ENCODE measurements at places on chromosomes 3 and 15.

DNA sequence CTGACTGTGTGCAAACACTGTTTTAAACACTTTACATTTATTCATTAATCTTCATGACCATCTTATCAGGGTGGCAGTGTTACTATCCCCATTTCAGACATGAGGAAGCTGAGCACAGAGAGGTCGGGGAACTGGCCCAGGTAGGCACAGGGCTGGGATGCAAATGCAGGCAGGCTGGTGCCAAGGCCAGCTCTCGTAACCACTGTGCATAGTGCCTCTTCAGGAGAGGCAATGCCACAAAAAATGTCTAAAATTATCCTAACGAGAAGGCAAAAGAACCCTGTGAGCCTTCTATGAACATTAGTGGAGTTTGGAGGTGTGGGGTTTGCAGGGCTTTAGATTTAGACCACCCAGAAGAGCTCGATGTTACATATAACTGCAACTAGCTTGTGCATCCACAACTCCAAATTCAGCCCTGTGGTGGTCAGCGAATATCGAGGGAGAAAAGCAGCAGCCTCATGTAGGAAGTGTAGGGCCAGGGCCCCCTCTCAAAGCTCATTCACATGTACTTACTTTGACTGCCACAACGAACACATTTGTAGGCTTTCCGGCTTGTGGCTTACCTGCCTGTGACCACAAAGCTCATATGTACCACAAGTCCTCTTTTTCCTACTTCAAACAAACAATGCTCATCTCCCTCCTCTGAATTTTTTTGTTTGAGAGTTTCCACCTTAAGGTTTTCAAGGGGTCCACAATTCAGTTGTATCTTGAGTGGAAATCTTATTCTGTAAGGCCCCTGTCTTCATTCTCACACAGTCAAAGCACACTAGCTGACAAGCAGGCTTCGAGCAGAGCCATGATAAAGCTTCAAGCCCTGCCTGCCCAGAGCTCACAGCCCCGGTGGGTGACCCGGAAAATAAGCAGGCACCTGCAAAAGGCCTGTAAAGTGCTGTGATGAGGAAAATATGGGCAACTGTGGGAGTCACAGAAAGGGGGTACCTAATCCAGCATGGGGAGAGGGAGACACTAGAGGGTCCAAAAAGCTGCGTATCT, 722.9 kb upstream of the CFAP20DC start:
- no peak for DNase-seq

DNA sequence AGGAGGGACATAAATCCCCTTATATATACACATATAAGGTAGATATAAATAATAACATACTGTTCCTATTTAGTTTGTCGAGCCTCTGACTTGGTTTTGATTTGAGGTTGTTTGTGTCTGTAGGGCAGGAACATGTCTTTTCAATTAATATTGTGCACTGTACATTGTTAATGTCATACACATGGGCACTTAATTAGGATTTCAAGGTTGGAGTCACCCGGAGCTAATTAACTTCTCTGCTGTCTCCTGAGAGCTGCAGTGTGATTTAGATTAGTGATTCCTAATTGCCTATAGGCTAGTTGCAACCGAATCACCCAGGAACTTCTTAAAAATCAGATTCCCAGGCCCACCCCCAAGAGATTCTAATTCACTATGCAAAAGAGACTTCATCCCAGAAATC, 50.4 kb upstream of the FILIP1L start:
- DNase-seq = no peak

DNA sequence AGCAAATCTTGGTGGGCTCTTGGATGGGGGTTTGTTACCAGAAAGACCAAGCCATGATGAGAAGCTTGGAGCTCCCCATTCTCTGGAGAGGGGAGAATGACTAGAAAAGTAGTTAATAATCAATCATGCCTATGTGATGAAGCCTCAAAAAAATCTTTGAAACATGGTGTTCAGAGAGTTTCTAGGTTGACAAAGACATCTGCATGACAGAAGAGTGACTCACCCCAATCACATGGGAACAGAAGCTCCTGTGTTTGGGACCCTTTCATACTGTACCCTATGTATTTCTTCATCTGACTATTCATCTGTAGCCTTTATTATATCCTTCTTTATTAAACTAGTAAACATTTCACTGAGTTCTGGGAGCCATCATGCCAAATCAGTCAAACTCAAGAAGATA, 87.4 kb downstream of the BCHE start:
- DNase-seq = no peak

DNA sequence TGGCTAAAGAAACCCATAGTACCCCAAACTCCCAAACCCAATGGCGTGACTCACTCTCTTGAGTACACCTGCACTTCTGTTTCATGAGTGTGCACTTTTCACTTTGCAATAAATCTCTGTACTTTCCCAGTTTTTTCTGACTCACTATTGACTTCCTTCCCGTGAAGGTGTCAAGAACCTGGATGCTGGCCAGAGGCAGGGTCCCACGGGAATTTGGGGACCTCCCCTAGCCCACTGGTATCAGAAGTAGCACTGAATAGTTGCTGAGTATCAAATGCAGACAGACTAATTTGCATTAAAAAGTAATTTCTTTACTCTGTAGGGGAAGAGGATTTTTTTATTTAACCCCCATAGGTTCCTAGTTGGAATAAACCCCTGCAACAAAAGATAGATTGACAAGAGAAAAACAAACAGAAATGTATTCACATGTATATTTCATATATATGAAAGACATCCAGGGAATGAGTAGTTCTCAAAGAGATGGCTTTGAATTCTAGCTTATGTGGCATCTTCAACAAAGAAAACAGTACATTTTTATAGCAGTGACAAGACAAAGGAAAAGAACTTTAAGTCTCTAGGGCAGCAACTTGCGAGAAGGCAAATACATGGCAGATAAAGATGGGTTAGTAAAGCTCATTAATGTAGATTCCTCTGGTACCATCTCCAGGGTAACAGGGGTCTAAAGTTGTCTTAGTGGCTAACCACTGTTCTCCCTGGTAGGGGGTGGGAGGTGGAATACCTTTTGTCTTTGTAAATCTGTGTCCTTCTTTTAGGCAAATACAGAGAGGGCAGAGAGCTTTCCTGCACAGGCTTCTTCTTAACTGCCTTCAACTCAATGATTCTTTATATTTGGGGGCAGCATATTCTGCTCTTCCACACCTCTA, 385.5 kb upstream of the PDZRN3 start:
- DNase-seq = no peak

DNA sequence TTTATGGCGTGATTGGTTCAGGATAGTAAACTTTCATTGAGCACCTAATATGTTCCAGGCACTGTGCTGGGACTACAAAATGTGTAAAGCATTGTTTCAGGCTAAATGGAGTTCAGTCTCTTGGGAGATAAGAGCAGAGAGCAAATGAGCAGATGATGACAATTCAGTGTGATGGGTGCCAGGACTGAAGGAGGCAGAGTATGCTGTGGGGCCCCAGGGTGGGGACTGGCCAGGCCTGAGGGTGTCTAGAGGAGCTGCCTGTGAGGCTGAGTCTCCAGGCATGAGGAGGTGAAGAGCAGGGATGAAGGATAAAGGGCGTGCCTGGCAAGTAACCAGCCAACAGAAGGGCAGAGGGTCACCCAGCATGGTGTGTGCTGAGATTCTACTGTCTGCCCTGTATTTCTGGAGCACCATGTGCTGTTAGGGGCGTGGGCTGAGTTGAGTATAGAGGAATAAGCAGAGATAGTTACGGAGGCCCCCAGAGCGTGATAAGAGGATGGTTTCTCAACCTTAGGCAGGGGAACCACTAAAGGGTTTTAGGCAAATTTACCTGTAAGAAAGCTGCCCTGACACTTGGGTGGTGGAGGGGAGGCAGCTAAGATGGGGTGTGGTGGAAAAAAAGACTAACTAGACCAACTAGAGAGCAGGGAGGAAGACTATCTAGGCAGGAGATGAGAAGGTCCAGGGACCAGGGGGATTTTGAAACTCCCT, 38.5 kb downstream of the EPHB1 start:
- DNase-seq = no peak

DNA sequence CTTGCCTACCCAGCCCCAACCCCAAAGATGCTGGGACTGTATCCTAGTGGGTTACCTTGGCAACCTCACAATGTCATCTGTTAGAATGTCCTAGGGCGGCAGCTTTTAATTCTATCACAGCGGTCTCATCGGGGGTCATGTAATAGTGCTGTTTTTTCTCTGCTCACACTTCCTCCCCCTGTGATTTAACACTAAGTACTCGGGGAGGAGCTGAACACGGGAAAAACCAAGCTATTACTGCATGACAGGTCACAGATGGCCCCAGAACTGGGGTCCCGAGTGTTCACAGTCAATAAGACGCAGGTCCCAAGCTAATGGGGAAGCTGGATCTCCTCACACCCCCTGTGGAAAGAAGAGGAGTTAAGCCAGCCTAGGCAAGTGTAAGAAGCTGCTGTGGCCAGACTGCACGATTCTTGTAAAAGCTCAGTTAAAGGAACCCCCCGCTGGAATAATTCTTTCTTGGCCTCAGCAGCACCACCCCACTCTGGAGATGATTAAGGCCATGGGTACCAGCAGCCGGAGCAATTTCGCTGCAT, 2.5 kb upstream of the RFTN1 start:
- DNase-seq = peak; percentile 67

DNA sequence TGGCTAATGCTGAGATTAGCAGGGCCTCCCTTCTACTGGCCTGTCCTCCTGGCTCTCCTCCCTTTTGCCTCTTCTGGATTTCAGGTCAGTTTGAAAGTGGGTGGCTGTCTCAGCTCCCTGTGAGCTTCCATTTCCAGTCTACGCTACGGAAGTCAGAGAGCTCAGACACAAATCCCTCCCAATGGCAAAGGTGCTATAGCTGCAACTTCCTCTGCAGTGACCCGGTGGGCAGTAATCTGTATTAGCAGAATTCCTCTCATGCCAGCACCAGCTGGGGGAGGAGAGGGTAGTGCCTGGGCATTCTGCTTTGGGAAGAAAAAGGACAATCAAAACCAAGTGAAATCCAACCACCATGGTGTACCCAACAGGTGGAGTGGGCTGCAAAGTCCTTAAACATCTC, 171.4 kb downstream of the STT3B start:
- no peak for DNase-seq

DNA sequence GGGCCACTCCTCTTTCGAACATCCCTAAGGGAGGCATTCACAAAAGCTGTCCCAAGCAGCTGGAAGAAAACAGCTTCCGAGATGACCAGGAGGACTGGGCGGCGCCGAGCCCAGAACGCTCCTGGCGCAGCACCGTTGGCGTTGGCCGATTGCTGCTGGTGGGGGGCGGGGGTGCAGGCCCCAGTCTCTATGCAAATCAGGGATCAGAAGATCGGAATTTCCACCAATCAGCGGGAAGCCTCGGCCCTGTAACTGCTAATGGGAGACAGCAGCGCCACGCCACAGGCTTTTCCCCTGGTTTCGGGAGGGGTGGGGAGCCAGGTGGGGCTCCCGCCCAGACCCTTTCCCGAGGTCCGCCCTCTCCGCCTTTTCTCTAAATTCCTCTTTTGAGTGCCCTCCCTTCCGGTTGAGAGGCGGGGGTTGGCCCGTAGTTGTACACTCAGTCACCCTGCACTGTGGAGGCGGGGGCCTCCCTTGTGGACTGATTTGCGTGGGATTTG, 27.0 kb downstream of the HMCES start:
- no peak for DNase-seq

DNA sequence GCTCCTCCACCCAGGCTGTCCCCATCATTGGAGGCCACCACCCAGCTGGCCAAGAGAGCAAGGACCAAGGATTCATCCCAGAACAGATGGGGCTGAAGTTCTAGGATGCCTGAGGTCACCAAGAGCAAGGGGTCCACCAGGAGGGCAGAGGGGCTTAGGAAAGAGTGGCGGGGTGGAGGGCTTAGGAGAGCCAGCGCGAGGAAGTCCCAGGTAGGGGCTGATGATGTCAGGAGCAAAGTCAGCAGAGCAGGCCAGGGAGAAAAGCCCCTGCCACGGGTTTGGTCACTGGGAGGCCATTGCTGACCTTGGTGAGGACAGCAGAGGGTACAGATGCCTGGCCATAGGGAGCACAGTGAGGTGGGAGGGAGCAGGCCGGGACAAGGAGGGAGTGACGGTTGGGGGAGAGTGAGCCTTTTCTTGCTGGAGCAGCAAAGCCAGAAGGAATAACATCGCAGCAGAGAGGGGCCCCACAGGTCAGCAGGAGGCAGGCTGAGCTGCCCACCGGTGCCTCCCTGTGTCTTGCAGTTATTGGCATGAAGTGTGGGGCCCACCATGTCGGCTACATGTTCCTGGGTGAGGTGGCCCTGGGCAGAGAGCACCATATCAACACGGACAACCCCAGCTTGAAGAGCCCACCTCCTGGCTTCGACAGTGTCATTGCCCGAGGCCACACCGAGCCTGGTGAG, 5.2 kb downstream of the PARP3 start:
- peak; percentile 47 for DNase-seq

- no peak for DNase-seq
Measured at GRCh38 chr3:123760817-123761216, 123.3 kb downstream of the MYLK start.

DNA sequence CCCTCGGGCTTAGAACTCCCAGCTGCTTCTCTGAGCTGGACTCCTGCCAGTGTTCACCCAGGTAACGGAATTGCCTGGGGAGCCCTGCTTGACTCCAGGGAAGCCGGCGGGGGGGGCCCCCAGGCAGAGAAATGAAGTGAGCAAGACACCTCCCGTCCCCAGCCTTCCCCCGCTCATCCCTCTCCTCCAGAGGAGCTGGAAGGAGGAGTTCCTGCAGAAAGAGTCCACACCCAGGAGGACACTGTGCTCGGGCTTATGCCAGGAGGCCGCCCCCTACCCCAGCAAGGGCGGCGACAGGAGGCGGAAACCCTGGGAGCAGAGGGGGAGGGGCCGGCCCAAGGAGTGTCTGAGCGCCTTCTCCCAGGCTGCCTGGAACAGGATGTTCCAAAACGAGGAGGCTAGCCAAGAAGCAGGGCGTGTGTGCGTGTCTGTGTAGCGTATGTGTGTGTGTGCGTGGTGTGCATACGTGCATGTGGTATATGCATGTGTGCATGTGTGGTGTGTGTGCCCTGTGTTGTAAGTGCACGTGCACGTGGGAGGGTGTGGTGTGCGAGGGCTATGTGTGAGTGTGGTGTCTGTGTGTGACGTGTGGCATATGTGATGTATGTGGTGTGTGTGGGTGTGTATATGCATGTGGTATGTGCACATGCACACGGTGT, 511.3 kb downstream of the SHQ1 start:
- no peak for DNase-seq
